Lung microvascular endothelial cell (primary cell): ENCODE measurements at places on chromosomes 13 and 19.

DNA sequence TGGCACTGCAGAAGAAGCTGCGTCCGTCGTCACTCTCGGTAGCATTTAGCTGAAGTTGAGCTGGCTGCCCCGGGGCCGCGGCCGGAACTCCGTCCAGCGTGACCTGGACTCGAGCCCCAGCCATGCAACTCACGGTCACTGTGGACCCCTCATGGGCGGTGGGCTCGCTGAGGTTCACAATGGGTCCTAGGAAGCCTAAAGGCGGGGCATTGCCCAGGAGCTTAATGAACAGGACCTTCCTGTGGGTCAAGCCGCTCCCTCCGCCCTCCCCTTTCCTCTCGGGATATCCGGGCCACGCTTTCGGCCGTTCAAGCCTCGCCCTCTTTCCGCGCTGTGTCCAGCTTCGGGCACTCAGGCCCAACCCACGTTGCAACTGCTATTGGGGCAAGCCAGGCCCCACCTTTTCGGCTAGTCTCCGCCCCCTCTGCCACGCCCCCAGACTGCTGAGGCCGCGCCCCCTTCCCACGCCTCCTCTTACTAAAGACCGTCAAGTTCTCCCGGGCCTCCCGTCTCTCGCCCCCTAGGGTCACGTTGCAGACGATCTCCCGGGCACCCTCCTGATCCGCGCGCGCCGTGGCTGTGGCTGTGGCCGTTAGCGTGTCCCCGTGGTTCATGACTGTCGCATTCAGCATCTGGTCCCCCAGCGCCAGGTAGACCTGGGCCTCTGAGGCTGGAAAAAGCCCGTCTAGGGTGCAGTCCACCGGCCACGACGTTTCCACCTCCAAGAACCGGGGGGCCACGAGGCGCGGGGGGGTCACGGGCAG lies 1.4 kb upstream of the RAVER1 start:
- DNase-seq = peak; percentile 96

DNA sequence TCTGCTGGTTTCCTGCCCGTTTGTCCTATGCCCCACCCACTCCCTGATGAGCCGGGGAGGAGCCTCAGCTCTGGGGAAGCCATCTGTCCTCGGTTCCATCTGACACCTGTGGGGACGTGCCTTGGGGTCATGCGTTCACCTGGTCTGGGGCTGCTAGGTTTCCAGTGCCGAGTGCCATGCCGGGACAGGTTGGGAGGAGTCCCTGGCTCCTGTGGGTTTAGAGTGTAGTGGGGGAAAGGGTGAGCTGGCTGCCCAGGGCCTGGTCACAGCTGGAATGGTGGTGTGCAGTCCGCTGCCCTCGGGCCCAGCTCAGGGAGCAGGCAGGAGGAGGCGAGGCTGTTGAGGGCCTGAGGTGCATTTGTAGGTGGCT lies 2.5 kb downstream of the KDM4B start:
- no peak for DNase-seq

DNA sequence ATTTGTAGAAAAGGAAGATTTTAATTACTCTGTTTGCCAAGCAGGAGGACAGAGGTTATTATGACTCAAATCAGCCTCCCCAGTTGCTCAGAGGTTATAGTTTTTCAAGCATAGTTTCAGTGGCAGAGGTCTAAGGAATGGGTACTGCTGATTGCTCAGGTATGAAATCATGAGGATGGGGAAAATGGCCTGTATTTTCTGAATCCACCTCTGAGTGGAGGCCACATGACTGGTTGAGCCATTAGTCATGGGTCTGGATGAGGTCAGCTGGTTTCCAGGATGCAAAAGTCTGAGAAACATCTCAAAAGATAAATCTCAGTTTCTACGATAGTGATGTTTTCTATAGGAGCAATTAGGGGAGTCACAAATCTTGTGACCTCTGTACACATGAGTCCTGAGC lies 62.8 kb upstream of the CEACAM8 start:
- peak; percentile 90 for DNase-seq

GRCh38 chr19:19006213-19006612 lies 27.1 kb downstream of the SUGP2 start:
- DNase-seq = no peak

DNA sequence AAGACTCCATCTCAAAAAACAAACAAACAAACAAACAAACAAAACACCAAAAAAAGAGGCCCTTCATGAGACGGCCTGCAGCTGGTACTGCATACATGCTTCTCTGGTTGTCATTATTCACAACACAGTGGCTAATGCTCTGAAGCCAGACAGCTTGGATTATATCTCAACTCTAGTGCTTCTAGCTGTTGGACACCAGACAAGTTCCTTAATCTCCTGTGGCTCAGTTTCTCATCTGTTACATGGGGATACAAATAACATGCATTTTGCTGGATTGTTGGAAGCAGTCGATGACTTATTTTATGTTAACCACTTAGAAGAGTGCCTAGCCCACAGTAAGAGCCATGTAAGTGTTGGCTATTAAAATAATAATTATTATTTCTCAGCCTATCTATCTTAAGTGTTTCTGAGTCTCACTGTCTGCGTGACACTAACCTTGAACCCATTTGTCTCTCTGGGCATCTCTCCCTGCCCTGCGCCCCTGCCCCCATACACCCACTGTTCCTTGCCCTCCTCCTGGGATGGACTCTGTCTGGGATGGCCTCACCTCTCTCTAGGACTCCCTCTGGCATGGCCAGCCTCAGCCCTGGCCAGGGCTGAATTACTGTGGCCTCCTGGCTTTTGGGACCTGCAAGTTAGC lies 3.1 kb upstream of the JUNB start:
- no peak for DNase-seq

- no peak for DNase-seq
Observed at GRCh38 chr13:72043366-72043765, 176.4 kb upstream of the DACH1 start.

GRCh38 chr13:101555610-101556009 lies 103.1 kb downstream of the ITGBL1 start:
- DNase-seq = no peak

GRCh38 chr19:48398375-48399235 lies 5.1 kb downstream of the GRIN2D start:
- DNase-seq = peak; percentile 87

GRCh38 chr19:51698296-51698695 lies 5.2 kb downstream of the SPACA6 start:
- peak; percentile 40 for DNase-seq

DNA sequence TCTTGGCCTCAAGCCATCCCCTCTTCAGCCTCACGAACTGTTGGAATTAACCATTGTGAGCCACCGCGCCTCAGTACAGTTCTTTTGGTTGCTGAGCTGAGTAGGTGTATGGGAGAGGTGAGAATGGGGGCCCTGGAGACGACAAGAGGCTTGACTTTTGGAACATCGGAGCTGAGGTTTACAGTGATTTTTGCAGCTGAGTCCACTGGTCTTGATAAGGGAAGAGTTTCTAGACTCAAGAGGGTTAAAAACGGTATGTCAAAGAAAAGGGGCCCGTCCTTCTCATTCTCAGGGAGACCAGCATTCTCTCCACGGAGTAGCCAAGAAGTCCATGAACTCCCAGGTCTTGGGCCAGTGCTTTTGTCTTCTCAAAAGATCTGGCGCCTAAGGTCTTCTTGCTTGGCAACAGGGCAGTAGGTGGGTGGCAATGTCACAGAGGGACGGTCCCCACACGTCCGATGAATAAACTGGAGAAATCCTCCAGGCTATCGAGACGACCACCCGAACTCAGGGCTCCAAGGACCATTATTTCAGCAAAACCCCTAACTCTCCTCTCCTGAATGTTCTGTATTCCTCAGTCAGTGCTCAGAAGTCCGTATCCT lies 6.4 kb upstream of the QTRT1 start:
- DNase-seq = no peak

GRCh38 chr13:78198419-78198818 lies 279.8 kb upstream of the EDNRB start:
- no peak for DNase-seq
